G401 (cell line): ENCODE measurements at places on chromosomes 7 and 10. TPM values are rescaled to one million over a fixed set of nuclear protein-coding genes. Genes with fewer than 3 reads are reported as not detected.

DNA sequence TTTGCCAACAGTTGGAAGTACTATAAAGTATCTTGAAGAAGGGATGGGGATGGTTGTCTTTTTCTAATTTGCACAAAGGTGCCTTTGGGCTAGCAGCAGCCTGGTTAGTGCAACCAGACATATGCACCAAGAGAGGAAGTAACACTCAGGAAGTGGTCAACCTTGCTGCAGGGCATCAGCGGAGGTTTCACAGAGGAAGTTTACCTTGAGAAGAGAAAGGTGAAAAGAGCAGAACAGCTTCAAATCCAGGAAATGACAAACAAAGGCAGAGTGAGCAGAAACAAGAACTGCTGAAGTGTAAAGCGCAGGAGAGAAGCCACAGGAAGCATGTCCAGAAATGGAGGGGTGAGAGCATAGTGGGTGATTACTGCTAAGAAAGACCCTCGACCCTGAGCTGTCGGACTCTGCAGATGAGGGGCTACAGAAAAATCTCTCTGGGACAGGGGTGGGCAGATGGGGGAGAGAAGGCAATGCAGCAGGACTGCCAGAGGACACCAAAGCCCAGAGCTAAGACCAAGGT lies 66.9 kb downstream of the STK17A start:
- no peak for DNase-seq

DNA sequence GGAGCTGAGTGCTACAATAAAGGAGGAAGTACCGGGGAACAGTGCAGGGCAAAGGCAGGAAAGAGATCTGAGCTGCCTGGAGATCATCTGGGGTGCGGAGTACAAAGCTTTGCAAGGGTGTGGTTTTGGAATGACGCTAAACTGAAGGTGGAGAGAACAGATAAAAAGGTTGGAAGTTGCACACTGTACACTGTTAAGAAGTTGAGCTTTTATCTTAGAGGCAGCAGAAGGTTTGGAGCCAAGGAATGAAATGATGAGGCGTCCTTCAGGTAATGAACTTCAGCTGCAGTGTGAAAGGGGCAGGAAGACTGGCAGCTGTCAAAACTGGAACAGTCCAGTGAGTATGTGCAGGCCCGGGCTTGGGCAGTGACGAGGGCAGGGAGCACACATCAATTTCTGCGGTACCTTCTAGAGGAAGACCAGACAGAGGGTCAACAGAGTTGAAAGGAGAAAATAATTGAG lies 7.2 kb upstream of the ANKRD61 start:
- no peak for DNase-seq

DNA sequence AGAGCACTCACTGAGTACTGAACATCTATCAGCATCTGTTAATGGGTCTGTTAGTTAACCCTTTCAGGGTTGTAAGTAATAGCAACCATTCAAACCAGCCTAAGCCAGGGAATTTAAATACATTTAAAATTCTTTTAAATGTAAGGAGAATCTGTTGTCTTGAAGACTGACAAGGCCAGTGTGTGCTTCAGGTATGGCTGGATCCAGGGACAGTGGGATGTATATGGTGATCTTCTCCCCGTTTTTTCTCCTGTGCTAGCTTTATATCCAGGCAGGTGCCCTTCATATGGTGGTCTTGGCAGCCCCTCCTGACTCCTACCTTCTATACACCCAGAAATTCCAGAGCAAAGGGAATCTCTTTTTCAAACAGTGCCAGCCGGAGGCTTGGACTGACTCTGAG lies 46.6 kb upstream of the DAGLB start:
- no peak for DNase-seq

Gene ACTL6B
- 0.14 TPM in 1 of 2 replicates, not detected in the other for total RNA-seq

Gene CRTAC1
- 0.10 TPM in 1 of 2 replicates, not detected in the other for total RNA-seq

Gene LAMB1
- 4.3 and 5.9 TPM in 2 replicates for total RNA-seq

Gene TAS2R4
- total RNA-seq: not detected in 2 replicates

Gene CYP26A1
- total RNA-seq: 0.24 and 0.25 TPM in 2 replicates
